ENCODE measurements at places on chromosomes 7 and 10.

DNA sequence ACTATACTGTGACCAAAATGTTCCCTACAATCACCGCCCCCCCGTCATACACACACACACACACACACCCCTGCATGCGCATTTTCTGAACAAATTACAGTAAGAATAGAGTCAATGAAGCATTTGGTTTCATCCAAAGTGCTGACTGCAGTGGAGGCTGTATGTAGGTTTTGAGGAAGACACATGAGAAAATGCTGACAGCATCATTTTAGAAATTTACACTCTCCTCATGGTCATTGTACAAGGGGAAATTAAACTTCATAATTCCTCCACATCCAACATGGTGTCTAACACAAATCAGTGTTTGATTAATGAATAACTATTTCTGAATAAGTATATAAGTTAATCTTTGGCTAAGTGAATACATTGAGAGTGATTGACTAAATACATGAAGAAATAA, 1126.8 kb upstream of the PHF14 start:
- DNase-seq = no peak

- no peak for DNase-seq
Measured at GRCh38 chr7:5590596-5591277, 167.1 kb upstream of the TNRC18 start.

GRCh38 chr7:24501009-24501408, 72.2 kb upstream of the PALS2 start:
- DNase-seq = no peak

- peak; percentile 81 for DNase-seq
Measured at GRCh38 chr10:71964743-71965515, 734 bp downstream of the CHST3 start.

GRCh38 chr7:65238785-65239184, 134.9 kb upstream of the ZNF92 start:
- no peak for DNase-seq

- DNase-seq = no peak
Measured at GRCh38 chr10:114605155-114605797, 52.8 kb downstream of the ABLIM1 start.

DNA sequence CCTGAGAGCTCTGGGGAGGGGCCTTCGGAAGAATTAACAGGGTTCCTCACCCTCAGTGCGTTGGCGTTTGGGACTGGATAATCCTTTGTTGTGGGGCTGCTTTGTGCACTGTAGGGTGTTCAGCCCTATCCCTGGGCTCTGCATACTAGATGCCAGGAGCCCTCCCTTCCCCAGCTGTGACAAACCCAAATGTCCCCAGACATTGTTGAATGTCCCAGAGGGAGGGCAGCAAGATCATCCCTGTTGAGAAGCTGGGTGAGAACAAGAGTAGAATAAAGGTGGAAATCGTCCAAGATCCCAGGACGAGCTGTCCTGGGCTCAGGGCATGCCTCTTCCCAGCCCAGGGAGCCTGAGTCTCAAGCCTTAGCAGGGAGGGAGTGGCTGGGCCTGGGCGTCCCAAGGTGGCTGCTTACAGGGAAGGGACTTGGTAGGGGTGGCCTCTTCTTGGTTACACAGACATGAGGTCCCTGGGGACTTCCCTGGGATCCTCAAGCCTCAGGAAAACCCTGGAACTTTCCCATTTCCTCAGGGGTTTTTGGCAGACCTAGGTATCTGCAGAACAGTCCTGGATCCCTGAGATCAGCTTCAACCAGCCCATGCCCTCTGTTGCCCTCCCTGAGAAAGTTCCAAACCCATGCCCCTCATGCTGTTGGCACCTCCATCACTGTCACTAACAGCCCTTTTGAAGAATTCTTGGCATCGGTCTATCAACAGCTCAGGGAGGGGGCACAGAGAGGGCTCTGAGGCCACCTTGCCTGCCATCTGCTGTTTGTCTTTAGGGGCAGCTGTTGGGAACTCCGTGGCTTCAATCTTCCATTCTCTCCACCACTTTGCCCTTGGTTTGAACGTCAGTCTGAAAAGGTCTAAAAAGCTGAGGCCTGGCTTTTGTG, 53.7 kb downstream of the GOLGA7B start:
- DNase-seq = no peak

DNA sequence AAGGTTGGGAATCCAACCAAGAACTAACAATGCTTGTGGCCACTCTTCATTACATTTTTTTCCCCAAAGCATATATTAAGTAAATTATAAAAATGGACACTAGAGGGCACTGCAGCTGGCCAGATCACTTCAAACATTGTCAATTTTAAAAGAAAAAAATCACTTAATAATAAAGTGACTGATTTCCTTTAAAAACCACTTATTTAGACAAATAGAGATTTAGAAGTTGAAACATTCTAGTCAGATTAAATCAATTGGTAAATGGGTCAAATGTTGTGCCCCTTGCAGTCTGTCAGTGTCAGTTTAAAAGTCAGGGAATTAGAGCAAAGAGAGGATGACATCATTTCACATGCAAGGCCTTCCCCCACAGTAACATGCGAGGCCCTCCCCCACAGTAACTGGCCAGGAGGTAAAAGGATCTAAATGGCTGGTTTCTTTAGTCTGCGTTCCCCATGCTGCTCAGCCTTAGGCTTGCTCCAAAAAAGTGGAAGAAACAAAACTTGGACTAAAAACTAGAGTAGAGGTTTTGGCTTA, 177.9 kb downstream of the SKAP2 start:
- peak; percentile 78 for DNase-seq

DNA sequence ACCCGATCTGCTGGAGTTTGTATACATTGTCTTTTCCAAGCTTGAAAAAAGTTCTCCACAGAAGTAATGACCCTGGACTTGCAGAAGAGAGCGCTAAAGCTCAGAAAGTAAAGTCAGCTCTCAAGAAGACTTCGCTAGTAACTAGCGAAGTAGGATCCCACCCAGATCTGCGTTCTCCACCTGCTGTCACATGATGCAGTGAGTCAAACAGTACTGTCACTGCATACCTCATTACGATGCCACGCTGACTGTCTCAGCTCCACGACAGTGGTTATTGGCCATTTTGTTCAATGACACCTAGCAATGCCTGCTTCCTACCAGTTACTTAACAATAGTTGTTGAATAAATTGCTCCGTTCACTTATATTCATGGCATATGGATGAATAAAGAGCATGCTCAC, 29.7 kb upstream of the SEC61G start:
- DNase-seq = peak; percentile 68

- no peak for DNase-seq
Measured at GRCh38 chr10:115141254-115141653, 48.1 kb downstream of the ATRNL1 start.

GRCh38 chr7:94276795-94277194, 117.9 kb upstream of the COL1A2 start:
- DNase-seq = no peak
